ENCODE measurements at places on chromosomes 5 and 9.

DNA sequence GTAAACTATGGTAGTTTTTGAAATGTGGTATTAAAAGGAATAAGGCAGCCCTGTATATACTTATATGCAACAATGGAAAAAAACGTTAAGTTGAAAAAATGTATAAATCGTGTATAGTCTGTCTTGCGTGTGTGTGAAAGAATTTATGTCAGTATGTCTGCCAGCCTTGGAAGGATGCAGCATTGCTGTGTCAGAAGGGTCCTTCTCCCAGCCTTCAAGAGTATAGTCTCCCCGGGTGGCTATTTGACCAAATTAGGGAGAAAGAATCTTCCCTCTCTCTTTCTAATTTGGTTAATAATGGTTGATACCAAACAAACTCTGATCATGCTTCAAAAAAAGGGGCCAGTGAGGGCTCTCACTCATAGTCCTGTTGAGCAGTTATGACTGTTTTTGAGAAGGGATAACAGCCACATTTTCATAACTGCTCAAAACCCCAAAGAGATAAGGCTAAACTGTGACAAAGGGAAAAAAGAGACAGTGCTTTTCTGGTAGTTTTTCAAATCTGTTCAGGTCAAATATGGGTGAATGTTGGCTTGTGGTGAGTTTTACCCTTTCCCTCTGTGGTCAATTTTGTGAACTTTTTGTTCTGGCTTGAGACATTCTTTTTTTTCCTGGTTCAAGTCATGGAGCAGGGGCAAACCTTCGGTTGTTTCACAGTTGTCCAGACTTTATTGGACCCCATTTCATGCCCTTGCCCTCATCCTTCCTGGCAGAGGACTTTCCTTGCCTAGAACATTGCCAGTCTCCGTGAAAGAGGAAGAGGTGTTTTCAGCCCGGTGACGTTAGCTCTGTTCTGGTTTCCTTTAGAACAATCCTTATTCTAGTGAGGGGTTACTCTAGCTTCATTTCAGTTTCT lies 21.0 kb downstream of the SNX30 start:
- DNase-seq, result no peak

GRCh38 chr5:14718778-14719177 lies 54.3 kb downstream of the OTULIN start:
- no peak for DNase-seq

GRCh38 chr9:91948597-91949391 lies 1.2 kb downstream of the ROR2 start:
- no peak for DNase-seq

GRCh38 chr5:158349987-158350386 lies 491.0 kb upstream of the CLINT1 start:
- no peak for DNase-seq

GRCh38 chr5:81679885-81680284 lies 71.0 kb downstream of the SSBP2 start:
- DNase-seq, result no peak

Measured in T follicular helper cell (primary cell).